ENCODE measurements at places on chromosomes 4 and X.

- no peak for DNase-seq
These were observed 5.6 kb downstream of the KIAA0232 start for GRCh38 chr4:6788123-6788522.

- DNase-seq: no peak
These were observed 75.6 kb downstream of the TRIML1 start for GRCh38 chr4:188214861-188215260.

GRCh38 chrX:153496590-153496959 lies 1.8 kb downstream of the BGN start:
- peak; percentile 39 for DNase-seq

DNA sequence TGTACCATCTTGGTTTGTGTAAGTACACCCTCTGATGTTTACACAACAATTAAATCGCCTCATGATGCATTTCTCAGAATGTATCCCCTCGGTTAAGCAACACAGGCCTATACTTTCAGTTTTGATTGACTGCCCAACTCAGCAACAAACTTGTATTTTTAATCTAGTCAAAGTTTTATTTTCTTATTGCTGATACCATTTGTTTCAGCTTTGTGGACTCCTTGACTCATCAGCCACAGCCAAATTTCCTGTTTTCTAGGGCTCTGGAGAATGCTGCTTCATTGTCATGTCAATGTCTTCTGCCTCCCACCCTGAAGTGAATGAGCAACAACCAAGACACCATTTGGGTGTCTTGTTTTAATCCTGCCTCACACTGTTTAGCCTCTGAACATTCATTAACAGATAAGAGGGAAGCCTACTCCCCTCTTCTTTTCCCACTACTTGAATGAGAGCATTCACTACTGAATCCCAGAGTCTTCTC lies 14.0 kb downstream of the BBS12 start:
- DNase-seq: peak; percentile 42

DNA sequence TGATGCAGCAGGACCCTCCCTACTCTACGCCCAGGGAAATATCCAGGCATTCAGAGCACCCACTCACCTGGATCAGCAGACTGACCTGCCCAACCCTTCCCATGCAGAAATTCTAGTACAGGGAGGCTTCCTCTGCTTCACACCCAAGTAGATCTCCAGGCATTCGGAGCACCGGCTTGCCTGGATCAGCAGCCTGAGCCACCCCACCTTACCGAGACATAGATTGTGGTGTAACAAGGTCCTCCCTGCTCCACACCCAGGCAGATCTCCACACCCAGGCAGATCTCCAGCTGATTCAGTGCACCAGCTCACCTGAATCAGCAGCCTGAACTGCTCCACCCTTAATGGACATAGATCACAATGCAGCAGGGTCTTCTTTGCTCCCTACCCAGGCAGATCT lies 215.1 kb upstream of the CPEB2 start:
- DNase-seq: no peak

- DNase-seq: peak; percentile 7
These were observed 108.3 kb downstream of the DCTD start for GRCh38 chr4:182808673-182809416.

- peak; percentile 32 for DNase-seq
These were observed 20.9 kb upstream of the PLAC1 start for GRCh38 chrX:134679221-134679620.

GRCh38 chr4:47701286-47701685 lies 136.6 kb downstream of the CORIN start:
- DNase-seq: no peak

DNA sequence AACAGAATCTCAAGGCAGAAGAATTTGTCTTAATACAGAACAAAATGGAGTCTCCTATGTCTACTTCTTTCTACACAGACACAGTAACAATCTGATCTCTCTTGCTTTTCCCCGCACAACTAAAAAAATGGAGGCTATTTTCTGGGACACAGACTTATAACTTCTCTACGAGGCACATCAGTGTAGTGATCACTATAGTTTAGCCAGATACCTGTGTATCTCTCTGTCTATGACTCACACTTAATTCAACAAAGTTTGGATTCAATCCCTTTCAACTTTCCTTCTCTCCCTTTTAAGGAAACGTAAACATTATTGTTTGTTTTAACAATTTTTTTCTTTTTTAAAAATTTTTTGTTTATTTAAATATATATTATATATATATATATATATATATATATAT lies 29.4 kb downstream of the APELA start:
- no peak for DNase-seq

DNA sequence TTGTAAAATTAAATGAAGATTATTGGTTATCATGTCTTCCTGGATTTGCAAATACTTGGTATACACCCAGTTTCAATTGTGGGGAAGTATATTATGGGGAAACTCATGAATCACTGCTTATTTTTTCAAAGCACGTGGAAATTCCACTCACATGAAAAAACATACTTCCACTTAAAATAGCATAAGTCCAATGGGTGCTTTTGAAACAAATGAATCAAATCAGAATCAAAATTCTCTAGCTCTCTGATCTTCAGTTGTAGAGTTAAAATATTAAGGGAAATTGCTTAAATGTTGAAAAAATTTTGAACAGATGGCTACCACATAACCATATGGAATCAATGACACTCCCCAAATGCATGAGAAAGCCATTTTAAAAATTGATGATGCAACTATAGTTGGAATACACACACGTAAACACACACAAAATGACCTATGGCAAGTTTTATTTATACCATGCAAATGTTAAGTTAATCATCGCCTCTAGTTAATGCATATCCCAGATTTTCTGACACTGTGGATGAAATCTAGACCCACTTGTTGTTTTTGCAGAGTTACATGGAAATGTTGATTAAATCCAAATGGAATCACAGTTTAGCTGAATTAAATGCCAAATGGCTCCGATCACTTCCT lies 93.2 kb downstream of the ARSF start:
- DNase-seq: no peak

DNA sequence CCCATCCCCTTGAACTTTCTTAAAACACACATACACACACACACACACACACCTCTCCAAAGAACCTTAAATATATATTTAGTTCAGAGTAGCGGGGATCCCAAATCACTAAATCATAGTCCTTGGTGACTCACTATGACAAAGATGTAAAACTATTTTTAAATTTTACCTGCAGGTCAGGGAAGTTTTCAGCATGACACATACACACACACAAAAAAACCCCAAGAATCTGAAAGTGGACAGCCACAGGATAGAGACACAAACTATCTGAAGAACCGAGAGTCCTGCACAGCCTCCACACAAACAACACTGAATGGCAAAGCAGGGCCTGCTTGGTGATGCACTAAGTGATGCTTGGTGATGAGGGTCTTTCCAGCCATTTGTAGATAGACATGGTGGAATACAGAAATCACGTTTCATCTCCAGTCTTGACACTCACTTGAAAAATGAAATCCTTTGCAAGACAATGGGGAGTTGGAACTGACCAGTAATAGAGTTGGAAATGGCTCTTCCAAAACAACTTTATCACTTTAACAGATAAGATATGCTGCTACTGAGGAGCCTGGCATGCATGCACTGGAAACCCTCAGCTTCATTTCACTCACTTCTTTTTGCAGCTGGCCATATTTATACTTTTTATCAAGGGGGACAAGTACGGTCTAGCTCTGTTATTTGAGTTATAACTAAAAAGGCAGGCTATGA lies 307.3 kb downstream of the RAPGEF2 start:
- peak; percentile 65 for DNase-seq

DNA sequence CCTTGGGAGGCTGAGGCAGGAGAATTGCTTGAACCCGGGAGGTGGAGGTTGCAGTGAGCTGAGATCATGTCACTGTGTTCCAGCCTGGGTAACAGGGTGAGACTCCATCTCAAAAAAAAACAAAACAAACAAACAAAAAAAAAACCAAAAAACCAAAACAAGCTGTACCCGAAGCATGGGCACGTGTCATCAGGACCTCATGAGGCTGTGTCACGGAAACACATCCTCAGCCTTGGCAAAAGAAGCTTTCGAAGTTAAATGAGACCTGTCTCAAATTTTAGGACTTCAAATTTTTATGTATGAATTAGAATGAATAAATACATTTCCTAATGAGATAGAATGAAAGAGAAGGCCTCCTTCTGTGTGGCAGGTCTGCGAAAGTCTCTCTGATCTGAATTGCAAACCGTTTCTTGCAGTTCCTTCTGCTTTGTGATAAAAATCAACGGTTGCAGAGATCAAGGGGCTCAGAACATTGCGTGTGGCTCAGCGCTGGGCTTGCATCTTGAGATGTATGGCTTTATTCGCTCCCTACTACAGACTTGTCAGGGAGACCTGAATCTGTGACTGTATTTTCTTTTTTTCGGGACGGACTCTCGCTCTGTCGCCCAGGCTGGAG lies 19.5 kb upstream of the CRLF2 start:
- no peak for DNase-seq

- DNase-seq: no peak
These were observed 58.9 kb downstream of the HTRA3 start for GRCh38 chr4:8328456-8328855.

GRCh38 chr4:183099537-183100297 lies 660 bp downstream of the WWC2 start:
- DNase-seq: peak; percentile 19

DNA sequence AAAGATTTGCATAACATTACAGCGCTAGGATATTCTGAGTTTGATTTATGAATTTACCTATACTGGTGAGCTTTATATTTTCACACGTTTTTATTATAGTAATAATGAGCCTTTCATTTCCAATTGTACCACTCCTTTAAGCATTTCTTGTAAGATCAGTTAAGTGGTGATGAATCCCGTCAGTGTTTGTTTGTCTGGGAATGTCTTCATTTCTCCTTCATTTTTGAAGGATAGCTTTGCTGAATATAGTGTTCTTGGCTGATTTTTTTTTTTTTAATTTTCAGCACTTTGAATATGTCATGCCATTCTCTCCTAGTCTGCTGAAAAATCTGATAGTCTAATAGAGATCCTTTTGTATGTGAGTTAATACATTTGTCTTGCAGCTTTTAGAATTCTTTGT lies 70.1 kb downstream of the IL15 start:
- DNase-seq: no peak

- peak; percentile 48 for DNase-seq
These were observed 2440.0 kb downstream of the PCDH7 start for GRCh38 chr4:33160126-33160525.

GRCh38 chr4:92994727-92995126 lies 691.0 kb downstream of the GRID2 start:
- DNase-seq: no peak

DNA sequence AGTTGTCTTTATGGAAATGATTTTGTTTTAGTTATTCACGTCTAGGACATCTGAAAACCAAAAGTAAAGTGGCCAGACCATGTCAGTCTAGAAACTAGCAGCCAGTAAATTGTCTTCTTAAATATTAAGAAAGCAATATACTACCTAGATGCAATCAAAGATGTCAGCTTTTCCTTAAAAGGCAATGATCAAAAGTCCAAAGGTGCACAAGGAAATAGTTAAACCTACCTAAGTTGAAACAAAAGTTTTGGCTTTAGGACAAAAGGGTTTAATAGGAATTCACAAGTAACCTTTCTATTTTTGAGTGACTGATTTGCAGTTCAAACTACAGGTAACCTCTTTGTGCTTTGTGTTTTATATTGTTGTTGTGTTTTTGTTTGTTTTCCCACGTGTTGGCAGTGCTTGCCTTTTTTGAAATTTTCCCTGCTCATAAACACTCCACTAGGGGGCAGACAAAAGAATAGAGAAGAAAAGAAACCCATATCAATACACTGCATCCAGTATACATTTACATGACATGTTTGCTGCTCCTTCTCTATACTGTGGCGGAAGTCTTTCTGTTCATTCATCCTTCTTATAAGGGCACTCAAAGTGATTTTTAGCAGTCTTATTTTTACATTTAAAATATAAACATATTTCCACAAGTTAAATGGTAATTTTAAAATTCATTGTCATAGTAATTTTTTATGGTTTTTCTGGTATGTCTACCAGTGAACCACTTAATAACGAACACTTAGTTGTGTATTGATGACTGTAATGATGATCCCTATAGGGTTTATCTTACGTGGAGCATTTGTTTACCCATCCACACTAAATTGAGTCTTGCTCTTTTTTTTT lies 62.7 kb downstream of the GAB1 start:
- peak; percentile 34 for DNase-seq

DNA sequence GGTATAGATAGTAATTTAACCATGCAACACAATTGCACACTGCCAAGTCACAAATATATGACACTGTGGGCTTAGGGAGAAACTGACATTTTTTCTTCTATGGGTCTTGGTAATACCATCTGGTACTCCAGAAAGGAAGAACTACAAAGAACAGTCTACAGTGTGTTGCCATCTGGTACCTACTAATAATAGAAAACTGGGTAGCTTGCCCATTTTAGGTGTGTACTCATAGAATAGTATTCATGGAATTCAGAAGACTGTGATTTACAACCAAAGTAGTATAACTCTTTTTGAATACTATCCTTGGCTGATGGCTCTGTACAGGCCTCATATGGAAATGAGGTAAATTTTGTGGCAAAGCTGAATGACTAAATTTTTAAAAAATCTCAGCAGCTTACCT lies 132.6 kb upstream of the RPS6KA6 start:
- peak; percentile 6 for DNase-seq

GRCh38 chr4:163344147-163345125 lies 744 bp downstream of the NPY5R start:
- DNase-seq: no peak

DNA sequence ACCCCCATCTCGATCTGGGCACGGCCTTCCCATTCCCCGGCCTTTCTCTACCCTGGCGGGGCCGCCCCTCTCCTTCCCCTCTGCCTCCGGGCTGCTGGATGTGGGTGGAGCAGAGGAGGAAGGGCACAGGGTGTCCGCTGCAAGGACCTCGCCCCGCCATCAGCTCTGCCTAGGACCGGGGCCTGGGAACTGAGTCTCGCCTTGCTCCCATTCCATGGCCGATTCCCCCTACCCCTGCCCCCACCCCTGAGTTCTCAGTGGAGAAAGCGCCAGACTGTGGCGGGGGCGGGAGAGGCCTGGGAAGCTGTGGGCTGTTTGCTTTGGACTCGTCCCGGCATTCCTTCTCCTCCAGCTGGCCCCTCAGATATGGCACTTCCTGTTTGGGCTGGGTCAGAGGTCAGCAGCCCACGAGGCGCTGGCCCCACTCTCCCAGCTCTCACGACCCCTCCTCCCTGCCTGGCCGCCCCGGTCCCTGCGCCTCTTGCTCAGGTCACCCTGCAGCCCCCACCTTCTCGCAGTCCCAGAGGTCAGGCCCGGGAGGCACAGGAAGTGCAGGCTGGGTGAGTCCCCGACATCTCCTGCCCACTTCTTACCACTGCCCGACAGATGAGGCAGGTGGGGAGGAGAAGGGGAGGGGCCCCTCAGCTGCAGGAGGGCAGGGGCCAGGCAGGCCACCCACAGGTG lies 6.4 kb upstream of the BGN start:
- DNase-seq: peak; percentile 78

GRCh38 chr4:16205298-16206164 lies 20.7 kb downstream of the TAPT1 start:
- DNase-seq: peak; percentile 19

- DNase-seq: no peak
These were observed 2.9 kb downstream of the GRIA2 start for GRCh38 chr4:157223456-157223855.

GRCh38 chr4:80196259-80196921 lies 913 bp upstream of the PRDM8 start:
- no peak for DNase-seq

All from fibroblast of skin of back (primary cell).